ENCODE measurements at places on chromosomes 13 and 19.

DNA sequence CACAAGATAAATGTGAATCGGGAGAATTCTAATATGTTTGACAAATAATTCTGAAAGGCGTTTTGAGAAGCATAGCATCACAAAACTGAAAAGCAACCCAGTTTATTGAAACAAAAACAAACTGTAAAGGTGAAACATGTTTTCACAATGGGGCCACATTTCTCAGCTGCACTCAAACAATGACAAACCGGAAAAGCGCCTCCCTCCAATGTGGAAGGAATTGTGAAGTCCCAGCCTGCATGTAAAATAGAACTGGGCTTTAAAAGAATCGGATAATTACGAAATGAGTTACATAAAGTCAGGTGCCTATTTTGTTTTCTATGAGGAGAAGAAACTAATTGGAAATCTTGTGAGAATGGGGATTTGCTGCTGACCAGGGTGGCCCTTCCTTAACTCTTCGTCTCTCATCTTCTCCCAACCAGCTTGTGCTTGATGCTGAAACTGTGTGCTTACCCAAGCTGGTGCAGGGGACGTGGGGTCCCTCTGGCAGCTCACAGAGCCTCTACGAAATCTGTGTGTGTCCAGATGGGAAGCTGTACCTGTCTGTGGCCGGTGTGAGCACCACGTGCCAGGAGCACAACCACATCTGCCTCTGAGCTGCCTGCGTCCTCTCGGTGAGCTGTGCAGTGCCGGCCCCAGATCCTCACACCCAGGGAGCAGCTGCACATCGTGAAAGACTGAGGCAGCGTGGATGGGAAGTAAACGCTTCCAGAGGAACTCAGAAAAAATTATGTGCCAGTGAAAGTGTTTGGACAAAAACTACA is 109.4 kb downstream of the SACS start:
- no peak for DNase-seq

GRCh38 chr19:9309974-9310446 is 372 bp upstream of the ZNF699 start:
- no peak for DNase-seq

GRCh38 chr13:27004866-27005265 is 166.7 kb downstream of the USP12 start:
- no peak for DNase-seq

DNA sequence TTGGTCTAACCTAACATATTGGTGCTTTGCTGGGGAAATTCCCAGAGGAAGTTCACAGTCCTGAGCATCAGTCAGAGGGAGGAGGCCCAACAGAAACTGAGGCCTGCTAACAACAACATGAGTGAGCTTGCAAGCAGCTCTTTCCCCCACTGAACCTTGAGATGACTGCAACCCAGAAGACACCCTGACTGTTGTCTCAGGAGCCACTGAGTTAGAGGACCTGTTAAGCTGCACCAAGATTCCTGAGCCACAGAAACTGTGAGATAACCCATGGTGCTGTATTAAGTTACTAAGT is 193.2 kb upstream of the UBL3 start:
- no peak for DNase-seq

- DNase-seq, result no peak
Observed at GRCh38 chr19:40684280-40684679, 6.2 kb downstream of the NUMBL start.

DNA sequence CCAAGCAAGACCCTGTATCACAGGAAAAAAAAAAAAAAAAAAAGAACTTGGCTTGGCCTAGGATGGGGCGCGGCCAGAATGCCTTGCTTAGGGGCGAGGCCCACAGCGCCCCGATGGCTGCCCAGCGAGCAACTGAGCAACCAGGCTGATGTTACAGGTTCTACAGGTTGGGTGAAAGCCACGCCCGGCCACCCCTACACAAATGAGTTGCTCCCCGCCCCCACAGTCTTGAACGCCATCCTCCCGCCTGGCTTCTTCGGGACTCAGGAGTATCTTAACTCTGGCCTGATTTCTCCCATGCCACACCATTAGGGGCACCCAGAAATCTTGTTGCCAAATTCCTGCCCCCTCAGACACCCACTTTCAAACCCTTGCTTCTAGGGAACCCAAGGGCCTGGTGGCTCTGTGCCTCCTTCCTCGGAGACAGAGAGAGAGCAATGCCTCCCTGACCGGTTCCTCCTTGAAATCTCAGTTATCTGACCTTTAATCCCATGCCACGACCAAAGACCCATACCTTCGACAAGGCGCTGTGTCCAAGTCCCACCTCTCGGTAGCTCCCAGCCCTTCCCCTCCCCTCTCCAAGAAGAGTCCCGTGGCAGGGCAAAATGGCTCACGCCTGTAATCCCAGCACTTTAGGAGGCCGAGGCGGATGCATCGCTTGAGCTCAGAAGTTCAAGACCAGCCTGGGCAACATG is 1.1 kb upstream of the CBLC start:
- DNase-seq, result no peak
